Activated T-helper 1 cell treated with Interleukin-2 at 50 U/mL for 16 hours (primary cell): ENCODE measurements at places on chromosomes 2 and 18.

GRCh38 chr2:172843902-172844715 is 108.5 kb downstream of the RAPGEF4 start:
- DNase-seq, result no peak

DNA sequence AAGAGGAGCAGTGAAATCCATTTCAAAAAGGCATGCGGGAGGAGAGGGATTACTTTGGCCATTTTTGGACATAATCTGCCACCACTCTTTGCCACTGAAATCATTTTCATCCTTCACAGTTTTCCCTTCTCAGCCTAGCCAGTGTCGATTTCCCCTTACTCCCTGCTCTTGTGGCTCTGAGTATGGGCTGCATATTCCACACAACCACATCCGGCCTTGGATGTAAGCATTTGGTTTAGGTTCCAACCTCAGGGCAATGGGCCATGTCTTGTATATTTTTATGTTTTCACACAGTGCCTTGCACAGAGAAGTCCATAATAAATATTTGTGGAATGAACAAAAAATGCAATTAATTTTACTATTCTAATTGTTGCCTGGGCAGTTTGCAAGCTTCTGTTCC is 7.7 kb upstream of the SERPINE2 start:
- no peak for DNase-seq

DNA sequence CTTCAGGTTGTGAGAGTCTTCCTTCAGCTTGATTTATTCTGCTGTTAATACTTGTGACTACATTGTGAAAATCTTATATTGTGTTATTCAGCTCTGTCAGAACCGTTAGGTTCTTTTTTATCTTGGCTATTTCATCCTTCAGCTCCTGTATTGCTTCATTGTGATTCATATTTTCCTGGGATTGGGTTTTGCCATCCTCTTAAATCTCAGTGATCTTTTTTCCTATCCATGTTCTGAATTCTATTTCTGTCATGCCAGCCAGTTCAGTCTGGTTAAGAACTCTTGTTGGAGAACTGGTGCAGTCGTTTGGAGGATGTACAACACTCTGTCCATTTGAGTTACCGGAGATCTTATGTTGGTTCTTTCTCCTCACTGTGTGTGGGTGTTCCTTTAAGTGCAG is 19.1 kb downstream of the MSTN start:
- no peak for DNase-seq

DNA sequence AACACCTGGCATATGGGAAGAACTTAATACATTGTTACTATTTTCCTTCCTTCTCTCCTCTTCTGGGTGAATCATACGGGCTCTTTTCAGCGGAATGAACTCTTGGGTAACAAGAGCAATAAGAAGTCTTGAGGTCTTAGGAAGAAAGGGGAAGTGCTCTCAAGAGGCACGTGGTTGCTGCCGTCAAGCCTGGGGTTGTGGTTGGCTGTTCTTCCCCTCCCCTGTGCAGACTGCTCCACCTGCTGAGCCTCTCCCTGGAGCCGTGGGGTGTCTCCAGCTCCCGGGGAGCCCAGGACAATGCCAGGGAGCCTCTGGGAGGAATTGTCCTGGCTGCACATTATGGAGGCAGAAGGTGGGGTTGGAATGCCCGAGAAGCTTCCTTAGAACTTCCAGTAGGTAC is 19.4 kb downstream of the TOGARAM2 start:
- DNase-seq, result no peak

- DNase-seq, result no peak
Observed at GRCh38 chr2:25524507-25524906, 148.9 kb downstream of the DTNB start.

DNA sequence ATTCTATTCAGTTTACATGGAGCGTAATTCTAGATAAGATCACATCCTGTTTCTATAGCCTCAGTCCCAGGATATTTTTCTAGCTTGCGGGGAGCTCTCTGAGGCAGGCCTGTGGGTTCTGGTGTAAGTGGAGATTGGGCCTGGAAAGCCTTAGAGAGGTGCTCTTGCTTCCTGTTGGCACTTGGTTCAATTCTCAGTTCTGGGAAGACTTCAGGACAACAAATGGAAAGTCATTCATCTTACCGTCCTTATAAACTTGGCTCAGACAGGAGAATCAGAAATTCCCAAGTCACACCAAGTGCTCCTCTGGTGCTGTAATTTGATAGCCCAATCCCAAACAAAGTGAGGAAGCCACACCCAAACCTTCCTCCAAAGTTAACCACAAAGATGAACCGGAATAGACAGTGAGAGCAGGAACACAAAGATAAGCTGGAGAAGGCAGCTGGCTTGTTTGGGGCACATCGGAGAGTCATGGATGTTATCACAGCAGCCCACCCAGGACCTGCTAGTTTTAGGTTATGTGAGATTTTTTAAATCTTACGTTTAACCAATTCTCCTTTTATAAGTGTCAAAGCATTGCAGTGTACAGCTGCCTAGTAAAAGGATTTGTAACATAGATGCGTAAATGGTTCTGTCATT is 144.3 kb upstream of the MAP3K20 start:
- DNase-seq, result no peak

DNA sequence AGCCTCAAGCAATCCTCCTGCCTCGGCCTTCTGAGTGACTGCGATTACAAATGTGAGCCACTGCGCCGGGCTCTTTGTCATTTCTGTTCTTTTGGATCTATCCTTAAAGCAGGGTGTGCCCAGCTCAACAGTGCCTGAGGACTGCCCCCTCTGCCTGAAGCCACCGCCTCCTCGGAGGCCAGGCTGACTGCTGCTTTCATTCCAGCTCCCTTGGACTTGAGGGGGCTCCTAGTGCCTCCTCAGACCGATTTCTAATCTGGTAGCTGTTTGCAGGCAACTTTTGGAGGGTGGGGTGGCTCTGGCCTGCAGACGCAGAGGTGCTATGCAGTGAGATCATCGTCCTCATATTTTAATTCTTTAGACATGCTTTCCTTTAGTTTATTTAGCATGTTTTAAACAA is 35.9 kb upstream of the KLF11 start:
- no peak for DNase-seq

- DNase-seq, result no peak
Observed at GRCh38 chr2:109700680-109701274, 86.6 kb downstream of the SOWAHC start.

GRCh38 chr2:12296915-12297314 is 419.8 kb upstream of the TRIB2 start:
- no peak for DNase-seq

- DNase-seq, result no peak
Observed at GRCh38 chr2:170498619-170499018, 216.5 kb upstream of the SP5 start.
